ENCODE measurements at places on chromosomes 16 and 17.

DNA sequence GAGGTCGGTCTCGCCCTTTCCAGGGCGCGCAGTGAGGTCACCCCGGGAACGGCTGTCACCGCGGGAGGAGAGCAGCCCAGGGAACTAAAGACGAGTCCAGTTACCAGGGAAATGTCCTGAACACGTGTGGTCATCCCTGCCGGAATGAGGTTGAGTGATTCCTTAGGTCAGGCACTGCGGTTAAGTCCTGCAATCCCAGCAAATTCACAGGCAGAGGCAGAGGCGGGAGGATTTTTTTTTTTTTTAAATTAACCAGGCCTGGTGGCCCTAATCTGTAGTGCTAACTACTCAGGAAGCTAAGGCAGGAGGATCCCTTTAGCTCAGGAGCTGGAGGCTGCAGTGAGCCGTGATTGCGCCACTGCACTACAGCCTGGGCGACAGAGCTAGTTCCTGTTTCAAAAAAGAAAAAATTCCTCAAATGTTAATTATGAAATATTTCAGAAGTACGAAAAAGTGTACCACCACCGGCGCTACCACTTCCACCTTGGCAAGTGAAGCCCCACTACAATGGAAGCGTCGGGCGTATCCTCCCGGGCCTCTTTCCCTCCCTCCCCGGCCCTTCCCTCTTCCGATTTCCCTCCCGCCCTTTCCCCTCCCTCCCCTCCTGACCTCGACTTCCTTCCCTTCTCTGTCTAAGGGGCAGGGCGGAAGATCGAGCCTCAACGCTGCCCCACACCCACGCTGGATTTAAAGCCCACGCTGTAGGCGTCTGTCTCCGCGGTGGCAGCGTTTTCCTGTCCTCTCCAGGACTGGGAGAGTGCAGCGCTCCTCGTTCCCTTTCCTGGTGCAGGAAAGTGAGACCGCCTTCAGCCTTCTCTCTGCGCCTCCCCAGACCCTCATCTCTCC, 27.3 kb downstream of the SLFN11 start:
- peak; percentile 95 for DNase-seq

GRCh38 chr17:2847381-2848333, 51.4 kb downstream of the RAP1GAP2 start:
- DNase-seq, result peak; percentile 8

DNA sequence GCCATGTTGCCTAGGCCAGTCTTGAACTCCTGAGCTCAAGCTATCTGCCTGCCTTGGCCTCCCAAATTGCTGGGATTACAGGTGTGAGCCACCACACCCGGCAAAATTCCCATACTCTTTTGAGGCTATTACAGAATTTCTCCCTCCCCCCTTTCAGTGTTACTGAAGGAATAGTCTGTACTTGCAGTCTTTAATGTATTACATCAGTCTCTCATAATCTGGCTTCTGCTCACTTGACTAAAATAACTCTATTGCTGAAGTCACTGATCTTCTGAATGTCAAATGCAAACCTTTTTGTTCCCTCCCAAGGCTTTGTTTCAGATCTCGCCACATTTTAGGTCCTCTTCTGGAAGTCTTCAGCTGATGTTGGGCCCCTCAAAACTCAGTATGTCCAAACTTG, 51.8 kb downstream of the TNRC6A start:
- DNase-seq, result no peak

GRCh38 chr17:55462711-55463110, 41.1 kb upstream of the MMD start:
- no peak for DNase-seq

DNA sequence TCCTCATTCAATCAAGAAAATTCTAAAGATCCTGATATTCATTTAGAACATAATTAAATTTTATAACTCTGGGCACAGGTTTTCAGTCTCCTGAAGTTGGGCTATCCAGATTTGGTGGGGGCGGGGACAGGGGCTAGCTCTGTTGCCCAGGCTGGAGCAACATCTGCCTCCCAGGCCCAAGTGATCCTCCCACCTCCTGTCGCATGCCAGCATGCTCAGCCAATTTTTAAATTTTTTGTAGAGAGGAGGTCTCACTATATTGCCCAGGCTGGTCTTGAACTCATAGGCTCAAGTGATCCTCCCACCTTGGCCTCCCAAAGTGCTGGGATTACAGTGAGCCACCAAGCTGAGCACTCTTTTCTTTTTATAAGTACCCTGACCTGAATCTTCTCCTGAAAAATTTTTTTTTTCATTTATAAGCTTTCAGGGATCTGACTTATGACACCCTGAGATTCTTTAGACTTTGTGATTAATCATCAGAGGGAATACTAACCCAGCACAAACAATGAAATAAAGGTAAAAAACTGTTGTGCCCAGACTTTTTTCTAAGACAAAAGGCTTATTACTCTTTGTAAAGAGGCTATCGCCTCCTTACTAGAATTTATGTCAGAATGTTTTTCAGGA, 62.6 kb downstream of the TUBD1 start:
- no peak for DNase-seq

GRCh38 chr17:74128456-74129211, 74.8 kb upstream of the RPL38 start:
- DNase-seq, result no peak

DNA sequence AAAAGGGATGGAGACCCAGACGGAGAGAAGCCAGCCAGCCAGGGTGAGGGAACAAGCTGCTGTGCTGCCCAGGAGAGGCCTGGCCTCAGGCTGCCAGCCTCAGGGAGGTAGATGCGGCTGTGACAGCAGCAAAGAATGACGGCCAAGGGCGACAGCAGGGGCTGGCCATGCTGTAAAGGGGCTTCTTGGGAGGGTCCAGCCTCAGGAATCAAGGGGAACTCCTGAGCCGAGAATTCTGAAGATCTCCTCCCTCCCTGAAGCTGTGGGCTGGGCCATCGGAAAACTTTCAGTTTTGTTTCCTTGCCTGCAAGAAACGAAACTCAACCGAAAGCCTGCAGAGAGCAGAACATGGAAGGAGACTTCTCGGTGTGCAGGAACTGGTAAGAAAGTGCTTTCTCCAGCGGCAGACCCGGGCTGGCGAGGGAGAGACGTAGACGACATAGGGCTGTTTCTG, at the start of gene XAF1:
XAF1 (plus strand) TSS at position 316 of the 454 bp plus-strand sequence; CDS start at position 349, 33 bp downstream.
- DNase-seq, result peak; percentile 4

DNA sequence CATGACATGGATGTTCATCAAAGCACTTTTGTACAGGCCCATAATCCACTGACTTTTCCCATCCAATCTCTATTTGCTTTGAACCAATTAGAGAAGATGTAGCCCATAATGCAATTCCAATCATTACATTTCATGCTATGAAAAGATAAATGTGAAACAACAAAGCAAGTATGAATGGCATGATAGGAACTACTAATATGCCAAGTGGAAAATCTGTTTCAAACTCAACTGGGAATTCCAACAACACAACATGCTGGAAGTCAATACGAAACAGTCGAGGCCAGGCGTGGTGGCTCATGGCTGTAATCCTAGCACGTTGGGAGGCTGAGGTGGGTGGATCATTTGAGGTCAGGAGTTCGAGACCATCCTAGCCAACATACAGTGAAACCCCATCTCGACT, 39.6 kb upstream of the TMEM97 start:
- no peak for DNase-seq

GRCh38 chr17:40122136-40122998, 596 bp downstream of the MSL1 start:
- no peak for DNase-seq

DNA sequence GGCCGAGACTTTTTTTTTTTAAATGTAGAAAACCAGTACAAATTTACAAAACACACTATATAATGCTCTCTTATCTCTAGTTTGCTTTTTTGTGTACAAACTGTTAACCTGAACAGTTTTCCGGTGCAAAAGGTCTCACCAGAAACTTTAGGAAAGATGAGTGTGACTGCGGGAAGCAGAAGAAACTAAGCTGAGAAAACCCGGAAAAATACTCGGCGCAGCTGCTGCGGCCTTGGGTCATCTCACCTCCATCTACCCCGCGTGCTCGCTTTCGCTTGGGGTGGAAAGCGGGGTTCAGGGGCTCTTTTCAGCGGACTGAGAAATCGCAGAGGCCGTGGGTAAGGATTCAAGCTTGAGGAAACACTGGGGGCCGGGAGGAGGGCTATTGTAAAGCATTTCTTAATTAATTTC, 1.8 kb downstream of the SALL1 start:
- DNase-seq, result no peak

GRCh38 chr17:2710803-2711607, 559 bp downstream of the CLUH start:
- no peak for DNase-seq

DNA sequence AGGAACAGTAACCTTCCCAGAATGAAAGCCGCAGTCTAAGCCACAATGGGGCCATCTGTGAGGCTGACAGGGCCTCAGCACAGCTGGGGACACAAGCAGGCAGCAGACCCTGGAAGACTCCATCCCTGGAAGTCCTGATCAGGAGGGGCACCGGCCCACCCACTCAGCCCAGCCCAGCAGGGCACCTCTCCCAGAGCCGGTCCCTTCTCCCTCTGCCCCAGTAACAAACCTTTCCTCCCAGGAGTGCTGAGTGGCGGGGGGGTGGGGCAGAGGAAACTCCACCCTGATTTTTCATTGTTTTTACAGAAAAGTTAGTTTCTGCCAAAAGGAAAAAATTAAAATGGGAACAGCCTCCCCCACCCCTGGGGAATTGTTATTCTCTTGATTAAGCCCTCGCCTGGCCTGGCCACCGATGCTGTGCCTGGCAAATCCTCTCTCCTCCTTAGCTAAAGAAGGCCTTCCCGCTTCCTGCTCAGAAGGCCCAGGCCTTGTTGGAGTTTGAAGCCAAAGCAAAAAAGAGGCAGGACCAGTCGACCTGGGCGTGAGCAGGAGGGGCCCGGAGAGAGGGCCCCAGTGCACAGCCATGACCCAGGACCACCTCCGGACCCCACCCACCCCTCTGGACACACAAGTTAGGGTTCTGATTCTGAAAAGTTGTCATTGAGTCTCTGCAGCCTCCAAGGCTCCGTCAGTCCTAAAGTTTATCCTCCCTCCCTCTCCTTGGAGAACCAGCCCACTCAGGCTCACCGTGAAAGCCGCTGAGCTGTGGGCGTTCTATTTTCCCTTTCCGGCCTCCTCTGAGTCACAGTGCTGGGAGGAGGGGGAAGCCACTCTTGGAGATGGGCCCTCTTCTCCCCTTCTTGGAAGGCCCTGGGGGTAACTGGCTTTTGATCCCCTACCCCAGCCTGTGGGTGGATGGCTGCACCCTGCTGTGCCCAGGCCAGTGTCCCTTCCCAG, 128.4 kb upstream of the TNRC6C start:
- DNase-seq, result peak; percentile 37

- DNase-seq, result no peak
These were observed 5.6 kb downstream of the ALOX12 start for GRCh38 chr17:7001318-7001961.

DNA sequence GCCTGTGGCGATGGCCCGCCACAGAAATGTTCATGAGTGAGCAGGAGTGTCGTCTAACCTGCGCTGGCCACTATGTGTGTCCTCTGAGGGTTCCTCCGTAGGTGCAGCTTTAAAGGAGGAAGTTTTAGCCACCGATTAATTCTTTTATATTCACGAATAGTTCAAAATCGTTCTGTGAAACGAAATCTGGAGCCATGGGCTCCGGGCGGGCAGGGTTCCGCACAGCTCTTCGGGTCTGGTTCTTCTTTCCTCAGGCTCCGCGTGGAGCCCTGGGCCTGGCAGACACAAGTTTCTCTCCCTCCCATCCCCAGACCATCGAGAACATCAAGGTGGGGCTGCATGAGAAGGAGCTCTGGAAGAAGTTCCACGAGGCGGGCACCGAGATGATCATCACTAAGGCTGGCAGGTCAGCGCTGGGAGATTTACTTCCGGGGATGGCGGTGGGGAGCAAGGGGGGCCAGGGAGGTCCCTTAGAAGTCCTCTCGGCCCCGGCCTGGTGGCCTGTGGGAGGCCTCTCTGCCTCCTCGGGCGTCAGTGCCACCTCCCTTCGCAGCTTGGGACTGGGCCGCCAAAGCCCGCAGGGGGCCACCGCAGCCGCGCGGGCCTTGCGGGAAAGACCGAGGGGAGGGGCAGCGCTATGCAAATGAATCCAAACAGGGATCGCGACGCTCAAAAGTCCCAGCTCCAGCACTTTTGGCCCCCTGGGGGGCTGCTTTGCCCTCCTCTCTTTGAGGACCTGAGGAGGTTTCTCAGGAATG, 5.2 kb downstream of the TBX4 start:
- no peak for DNase-seq

- DNase-seq, result no peak
These were observed 17.0 kb downstream of the N4BP1 start for GRCh38 chr16:48592839-48593429.

GRCh38 chr16:30656388-30656787, 1.8 kb upstream of the FBRS start:
- DNase-seq, result no peak

- DNase-seq, result peak; percentile 95
These were observed 25.9 kb upstream of the APOH start for GRCh38 chr17:66255112-66255511.

GRCh38 chr16:8961811-8962390, 1.8 kb downstream of the USP7 start:
- DNase-seq, result no peak

- no peak for DNase-seq
These were observed 20.7 kb downstream of the SPNS2 start for GRCh38 chr17:4519361-4519788.

DNA sequence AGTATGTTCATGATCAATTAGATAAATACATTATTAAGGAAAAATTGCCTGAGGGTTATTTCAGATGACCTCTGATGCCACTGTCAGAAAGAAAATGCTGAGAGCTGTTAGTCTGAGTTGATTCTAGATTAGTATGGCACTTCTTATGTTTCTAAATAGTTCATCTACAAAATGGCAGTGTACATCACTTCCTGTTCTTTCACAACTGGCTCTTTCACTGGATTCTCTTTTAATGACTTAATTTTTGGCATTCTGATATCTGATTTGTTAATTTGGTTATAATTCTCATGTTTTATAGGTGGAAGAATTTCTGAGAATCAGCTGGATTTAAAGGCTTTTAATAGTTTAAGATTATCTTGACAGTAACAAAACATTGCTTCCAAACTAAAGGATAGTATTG, 3.3 kb downstream of the TAOK1 start:
- no peak for DNase-seq

DNA sequence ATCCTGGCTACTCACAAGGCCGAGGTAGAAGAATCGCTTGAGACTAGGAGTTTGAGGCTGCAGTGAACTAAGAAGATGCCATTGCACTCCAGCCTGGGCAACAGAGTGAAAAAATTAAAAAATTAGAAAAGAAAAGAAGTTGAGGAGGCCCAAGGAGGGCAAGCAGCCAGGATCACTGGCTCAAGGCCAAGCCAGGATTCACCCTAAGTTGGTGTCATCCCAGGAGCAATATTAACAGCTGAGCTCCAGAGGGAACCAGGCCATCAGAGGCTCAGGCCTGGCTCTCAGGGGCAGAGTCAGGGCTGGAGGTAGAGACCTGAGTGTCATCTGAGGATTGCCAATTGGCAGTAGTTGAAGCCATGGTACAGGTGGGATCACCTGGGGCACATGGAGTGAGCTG, 20.7 kb downstream of the DRC3 start:
- no peak for DNase-seq

DNA sequence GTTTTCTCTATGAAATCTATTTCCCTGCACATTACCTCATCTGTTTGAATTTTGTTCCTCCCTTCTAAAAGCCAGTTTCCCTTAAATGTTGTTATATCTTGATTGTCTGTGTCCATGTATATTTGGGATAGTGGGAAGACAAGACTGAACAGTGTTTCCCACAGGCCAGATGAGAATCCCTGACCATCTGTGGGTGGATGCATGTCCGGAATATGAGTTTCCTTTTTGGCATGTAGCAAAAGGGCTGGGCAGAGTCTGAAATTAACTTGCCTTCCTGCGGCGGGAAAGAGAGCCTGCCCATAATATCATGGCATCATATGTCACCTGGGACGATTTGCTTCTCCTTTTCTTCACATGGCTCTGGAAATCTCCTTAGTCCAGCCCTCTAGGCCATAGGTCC, 385.8 kb upstream of the MAF start:
- no peak for DNase-seq
